ENCODE measurements at places on chromosomes 13 and 19. TPM values are rescaled to one million over a fixed set of nuclear protein-coding genes. Genes with fewer than 3 reads are reported as not detected.

The PROZ gene
- polyA plus RNA-seq = not detected

DNA sequence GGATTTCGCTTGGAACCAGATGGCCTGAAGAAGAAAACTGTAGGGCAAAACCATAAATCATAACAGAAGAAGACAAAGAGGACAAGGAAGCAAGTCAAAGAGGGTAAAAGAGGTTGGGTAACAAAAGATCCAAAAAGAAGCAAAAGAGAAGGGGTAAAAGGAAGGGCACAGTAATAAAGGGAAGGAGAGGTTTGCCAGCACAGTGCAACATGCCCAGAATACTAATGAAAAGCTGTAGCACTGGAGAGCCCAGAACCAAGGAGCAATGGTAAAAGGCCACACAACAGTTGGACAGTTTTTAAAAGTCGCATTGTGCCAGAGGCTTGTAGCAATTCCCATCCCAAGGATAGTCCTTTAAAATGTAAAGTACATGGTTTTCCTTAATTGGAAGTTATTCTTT is 506.6 kb downstream of the PCDH9 start:
- no peak for DNase-seq

DNA sequence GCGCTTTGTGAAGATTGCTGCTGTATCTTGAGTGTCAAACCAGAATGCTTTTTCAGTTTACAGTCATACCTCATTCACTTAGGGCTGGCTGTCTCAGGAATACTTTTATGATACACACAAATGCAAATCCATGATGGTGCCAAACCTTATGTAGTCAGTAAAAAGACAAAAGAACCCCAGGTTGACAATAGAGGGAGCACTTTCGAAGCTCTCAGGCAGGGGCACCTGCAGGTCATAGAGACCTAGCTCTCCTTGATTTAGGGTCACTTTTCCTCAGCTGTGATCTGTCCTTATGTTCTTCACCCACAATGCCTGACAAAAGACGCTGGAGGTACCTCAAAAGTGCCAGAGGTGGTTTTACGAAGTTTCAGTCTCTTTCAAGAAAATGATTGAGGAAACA is 172.2 kb downstream of the DNAJC15 start:
- DNase-seq = no peak

DNA sequence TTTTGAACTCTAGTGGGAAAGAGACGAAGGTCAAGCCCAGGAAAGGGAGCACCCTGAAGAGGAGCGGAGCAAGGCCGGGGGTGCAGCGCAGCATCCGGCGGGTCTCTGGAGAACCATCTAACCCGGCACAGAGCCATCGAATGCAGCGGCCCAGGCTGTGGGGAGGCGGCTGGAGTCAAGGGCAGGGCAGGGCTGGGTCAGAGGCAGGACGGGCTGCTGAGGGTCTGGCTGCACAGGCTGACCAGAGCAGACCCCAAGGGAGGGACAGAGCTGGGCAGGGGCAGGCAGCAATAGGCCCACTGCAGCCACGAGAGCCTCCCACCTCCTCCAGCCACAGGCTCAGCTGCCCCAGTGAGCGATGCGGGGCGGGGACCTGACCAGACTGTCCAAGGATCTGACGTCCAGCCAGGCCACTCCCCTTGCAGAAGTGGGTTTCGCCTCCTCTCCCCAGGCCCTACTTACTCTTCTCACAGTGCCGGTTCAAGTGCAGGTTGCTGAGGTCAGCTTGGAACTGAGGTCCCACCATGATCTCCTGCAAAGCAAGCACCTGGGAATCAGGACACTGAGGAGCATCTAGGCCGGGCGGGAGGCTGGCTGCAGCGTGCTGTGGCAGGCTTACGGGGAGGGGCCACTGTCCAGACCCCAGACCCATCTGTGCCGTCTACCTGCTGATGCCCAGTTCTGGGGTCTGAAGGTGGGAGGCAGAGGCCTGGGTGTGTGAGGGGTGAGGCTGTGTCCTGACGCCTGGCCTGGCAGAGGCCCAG is 19.2 kb downstream of the MIER2 start:
- DNase-seq = no peak

The PLA2G4C gene
- polyA plus RNA-seq = not detected

The ENOX1 gene
- polyA plus RNA-seq = not detected

DNA sequence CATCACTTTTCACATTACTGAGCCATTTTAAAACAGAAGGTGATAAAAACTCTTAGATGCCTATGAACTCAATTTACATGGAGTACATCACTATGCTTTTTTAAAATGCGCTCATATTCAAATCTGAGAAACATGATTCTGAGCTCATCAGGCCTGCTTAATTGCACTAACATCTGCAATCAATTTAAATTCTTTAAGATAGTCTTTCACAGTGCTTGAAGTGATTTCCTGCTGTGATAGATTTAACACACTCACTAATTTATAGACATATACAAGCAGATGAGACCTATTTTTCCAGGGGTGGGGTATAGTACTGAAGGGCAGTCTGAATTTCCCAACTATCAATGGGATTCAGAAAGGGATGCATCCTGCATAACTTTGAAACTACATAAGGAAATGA is 82.9 kb downstream of the DIAPH3 start:
- DNase-seq = no peak

DNA sequence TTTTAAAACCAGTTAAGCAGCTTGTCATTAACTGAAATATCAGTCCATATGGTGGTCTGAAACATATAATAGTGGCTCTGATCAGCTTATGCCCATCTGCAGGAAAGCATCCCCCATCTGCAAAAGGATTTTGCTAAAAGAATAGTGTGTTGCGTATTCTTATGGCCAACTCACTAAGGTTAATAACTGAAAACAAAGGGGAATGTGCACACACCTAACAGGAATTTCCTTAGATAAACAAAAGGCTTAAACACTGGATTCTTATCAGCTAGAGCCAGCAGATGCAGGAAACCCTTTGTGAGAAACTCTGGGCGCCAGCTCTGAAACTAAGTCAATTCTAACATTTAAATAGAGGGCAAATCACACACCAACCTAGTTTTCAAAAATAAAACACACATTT is 22.1 kb downstream of the VPS36 start:
- DNase-seq = no peak

DNA sequence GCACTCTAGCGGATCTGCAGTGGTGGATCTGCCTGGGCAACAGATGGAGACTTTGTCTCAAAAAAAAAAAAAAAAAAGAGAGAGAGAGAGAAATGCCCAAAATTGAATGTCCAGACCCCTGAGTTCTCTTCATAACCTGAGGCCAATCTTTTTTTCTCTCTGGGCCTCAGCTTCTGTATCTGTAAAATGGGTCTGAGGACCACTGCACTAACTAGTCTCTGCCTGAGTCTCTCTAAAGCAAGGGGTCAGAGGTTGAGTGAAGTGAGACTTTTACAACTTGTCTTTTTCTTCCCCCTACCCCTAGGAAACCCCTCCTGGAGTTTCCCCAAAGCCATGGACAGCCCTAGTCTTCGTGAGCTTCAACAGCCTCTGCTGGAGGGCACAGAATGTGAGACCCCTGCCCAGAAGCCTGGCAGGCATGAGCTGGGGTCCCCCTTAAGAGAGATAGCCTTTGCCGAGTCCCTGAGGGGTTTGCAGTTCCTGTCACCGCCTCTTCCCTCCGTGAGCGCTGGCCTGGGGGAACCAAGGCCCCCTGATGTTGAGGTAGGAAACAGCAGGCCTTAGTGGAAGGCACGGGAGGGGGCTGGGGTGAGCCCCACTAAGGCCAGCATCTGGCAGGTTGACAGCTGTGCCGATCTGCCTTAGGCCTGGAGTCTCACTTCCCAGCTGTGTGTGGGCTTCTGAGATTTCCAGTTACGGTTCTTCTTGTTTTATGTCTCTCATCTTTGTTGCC is 1.8 kb downstream of the TMEM91 start:
- no peak for DNase-seq

GRCh38 chr19:8334458-8335342 is 8.4 kb downstream of the KANK3 start:
- DNase-seq = peak; percentile 64

DNA sequence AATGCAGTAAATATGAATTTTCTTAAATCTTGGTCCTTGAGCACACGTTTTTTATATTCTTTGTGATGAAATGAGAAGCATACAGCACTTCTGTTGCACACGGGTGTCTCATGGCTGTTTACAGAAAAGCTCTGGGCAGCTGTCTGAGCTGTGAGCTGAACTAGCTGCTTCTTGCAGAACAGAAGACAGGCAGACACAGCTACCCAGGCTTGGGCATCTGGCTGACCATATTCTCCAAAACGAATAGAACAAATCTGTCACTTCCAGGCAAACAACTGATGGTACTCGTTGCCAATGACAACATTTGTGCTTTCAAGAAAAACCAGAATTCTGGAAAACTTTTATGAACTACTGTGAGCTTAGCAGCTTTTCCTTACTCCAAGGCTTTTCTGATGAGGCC is 16.2 kb downstream of the PCID2 start:
- DNase-seq = no peak

DNA sequence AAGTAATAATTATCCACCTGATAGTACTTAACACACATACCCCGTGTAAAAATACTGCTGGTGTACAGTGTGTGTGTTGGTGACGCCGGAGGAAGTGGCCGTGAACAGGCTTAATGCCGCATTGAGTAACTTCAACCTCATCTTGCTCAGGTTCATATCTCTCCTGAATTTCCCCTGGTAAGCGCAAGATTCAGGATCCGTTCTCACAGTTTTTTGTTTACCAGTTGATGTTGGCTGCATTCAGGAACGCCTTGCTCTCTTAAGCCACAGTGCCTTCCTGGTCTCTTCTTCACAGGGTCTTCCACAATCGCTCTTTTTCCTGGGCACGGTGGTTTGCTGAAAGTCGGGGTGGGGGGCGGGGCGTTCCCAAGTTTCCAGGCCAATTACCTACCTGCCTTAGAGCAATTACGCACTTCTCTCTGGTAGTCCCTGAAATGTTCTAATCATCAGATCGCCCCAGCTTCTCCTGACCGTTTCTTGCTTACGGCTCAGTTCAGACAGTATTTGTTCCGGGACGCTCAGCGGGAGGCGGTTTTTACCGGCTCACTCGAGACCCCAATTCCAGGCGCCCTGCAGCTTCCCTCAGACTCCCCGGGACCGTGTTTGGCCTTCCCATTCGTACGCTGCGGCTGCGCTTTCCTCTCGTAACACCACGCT is 706 bp upstream of the DNAJC3 start:
- DNase-seq = peak; percentile 38

DNA sequence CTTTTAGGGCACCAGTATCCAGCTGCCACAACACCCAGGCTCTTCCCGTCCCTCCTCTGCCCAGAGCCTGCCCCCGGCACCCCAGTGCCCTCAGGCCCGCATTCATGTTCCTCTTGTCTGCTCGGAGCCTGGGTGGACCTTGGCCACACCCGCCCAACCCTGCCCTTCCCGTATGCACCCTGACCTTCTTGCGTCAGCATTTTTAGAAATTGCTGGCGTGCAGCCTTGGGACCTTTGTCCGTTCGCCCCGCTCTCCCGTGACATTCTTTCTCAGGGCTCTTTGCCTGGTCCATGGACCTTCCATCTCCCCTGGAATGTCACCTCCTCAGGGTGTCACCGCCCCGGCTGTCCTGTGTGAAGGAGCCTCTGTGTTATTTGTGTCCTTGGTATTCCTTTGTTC is 7.6 kb downstream of the NUCB1 start:
- DNase-seq = no peak

The ZNF442 gene
- 0.46 TPM for polyA plus RNA-seq

DNA sequence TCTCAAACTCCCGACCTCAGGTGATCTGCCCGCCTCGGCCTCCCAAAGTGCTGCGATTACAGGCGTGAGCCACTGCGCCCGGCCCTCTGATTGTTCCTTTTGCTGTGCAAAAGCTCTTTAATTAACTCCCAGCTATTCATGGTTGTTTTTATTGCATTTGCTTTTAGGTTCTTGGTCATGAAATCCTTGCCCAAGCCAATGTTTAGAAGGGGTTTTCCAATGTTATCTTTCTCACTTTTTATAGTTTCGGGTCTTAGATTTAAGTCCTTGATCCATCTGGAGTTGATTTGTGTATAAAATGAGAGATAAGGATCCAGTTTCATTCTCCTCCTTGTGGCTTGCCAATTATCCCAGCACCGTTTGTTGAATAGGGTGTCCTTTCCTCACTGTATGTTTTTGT is 19.2 kb upstream of the GRTP1 start:
- DNase-seq = no peak

DNA sequence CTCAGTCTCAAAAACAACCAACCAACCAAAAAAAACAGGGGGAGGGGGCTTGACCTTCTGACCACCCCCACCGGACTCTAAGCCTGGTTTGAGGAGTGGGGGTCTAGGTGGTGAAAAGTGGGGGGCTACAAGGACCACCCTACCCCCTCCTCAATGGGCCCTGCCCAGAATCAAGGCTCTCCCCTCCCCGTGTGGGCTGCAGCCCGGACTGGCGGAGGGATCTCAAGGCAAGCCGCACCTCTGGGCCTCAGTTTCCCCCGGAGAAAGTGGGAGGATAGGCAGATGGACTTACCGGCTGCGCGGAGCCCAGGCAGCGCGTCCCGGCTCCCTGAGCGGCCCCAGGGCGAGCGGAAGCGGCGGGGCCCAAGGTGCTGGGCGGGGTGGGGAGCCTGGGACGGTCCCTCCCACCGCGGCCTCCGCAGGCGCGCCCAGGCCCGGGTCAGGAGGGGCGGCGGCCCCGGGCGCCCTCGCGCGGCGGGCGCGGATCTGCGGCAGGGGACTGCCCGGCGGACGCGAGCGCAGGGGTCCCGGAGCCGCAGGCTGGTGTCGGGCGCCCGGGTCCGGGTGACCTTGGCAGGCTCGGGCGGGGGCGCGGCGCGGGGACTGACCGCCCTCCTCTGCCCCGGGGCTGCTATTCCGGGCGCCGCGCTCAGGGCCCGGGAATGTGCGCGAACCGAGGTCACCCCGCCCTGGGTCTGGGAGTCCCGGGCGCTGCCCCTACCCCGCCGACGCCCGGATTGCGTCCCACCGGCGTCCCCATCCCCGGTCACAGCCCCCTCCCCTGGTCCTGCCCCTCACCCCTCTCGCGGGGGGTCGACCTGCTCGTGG is at the start of gene ADAMTSL5:
Gene ADAMTSL5 (minus strand): TSS at position 349 of the 828 bp plus-strand sequence. CDS start 2,076 bp downstream, outside the sequence.
- DNase-seq = peak; percentile 42

The MED4 gene
- polyA plus RNA-seq = 78.8 TPM

GRCh38 chr13:97339019-97339987 is 94.7 kb upstream of the RAP2A start:
- no peak for DNase-seq

- DNase-seq = no peak
Observed at GRCh38 chr19:46021531-46022041, 1.3 kb downstream of the PGLYRP1 start.

DNA sequence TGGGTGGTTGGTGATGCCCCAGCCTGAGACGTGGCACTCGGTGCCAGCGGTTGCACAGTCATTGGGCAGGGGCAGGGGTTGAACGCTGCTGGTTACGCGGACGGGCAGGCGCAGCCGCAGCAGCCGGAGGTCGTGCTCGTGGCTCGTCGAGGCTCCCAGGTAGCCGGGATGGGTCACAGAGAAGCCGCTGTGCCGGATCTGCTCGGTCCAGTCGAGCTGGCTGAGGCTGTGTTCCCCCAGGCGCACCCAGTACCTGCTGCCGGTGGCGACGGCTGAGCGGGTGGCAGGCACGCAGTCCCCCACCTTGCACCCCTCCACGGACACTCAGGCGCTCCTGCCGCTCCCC is 2.9 kb downstream of the KLK12 start:
- no peak for DNase-seq

Data from immature natural killer cell (primary cell).